GM03348 (cell line): ENCODE measurements at places on chromosomes 5 and 9.

DNA sequence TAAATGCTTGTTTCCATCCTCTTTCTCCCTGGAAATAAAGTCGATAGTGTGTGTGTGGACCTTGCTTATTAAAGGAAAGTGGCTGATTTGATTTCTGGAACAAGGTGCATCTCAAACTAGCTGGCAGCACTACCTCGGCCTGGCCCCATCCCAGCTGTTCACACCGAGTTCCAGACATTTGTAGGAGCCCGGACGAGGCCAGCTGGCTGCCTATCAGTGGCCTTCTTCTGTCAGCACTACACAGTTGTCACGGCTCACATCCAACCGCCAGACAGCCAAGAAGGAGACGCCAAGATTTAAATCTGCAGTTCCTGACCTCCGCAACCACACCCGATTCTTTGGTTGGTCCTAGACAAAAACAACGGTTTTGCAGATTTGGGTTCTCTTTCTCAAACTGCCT is 63.6 kb downstream of the PALM2AKAP2 start:
- DNase-seq: peak; percentile 19

GRCh38 chr5:62132276-62132675 is 173.7 kb upstream of the KIF2A start:
- no peak for DNase-seq

DNA sequence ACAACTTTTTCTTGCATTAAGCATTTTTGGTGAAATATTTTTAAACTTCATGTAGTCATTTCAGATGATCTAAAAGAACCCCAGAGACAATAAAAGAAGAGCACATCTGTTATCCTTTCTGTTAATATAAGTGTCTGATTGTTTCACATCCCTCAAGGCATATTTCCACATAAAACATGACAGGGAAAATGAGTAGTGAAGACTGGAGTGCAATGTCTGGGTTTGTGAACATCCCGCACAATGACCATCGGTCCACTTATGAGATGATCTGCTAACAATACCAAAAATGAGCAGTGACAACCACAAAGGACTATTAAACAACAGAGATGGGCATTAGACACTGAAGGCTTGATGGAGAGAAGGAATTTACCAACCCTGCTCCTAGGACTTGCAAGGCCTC is 209.1 kb downstream of the NR2F1-AS1 start:
- no peak for DNase-seq

DNA sequence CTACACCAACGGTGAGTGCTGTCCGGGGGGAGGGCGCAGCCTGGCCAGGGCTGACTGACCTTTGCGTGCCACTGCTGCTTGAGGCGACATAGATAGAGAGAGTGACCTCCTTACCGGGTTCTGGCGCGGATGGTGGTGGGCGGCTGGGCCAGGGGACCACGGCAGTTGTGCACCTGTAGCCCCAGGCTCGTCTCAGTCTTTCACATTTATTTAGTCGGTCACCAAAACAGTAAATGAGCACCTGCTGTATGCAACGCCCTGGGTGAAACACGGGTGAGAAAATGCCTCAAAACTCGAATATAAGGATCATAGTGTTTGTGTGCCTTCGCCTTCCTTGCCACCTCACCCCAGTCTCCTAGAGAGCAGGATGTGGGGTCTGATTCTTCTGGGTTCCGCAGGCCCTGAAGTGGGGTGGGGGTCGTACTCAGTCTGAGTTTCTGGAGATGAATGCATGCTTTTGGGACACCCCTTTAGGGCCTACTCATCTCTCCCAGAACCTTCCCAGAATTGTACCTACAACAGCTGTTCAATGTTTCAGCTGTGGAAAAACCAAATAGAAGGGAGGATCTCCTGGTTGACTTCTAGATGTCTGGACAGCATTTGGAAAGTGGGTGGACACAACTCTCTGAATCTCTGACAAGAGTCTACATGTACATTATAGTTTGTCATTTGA is 714 bp downstream of the SEC24A start:
- DNase-seq: peak; percentile 31

DNA sequence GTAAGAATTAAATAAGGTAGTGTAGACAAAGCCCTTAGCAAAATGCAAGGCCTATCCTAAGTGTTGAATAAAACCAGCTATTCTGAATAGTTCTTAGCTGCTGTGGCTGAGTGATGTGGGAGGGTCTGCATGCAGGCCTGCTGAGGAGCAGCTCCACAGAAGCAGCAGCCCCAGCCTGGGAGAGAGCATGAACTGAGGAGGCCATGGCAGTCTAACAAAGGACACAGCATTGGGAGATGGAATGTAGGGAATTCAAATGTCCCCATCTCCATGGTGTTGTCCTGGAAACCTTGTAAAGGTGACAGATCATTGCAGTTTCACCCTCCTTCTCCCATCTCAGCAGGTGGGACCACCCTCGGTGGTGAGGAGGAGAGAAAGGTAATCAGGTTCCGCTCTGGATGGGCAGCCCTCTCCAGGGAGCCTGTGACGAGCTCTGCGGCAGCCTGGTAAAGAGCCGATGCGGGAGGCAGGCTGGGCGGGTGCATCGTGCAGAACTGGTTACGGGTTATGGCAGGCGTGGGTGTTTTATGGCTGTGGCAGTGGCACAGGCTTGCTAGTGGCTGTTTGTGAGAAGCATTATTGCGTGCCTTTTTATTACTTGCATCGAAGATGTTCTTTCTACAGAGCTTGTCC is 199.9 kb upstream of the GLRA1 start:
- no peak for DNase-seq

GRCh38 chr9:134648701-134649530 is 7.3 kb downstream of the COL5A1 start:
- DNase-seq: peak; percentile 72

DNA sequence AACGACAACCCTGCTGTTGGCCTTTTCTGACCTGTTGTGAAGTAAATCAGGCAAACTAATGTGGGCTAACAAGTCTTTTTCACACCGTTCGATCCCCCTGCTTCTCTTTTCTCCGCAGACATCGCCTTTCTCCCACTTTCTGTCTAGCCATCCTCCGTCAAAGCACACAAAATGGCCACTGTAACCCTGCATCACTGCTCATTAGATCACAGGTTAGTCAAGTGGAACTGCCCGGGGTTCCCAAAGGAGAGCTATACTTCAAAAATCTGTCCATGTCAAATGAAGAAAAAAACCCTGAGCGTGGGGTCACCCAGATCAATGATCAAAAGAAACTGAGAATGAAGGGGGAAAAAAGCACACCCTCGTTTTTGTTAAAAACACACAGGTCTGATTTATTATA is 212.1 kb downstream of the ARL15 start:
- DNase-seq: no peak

DNA sequence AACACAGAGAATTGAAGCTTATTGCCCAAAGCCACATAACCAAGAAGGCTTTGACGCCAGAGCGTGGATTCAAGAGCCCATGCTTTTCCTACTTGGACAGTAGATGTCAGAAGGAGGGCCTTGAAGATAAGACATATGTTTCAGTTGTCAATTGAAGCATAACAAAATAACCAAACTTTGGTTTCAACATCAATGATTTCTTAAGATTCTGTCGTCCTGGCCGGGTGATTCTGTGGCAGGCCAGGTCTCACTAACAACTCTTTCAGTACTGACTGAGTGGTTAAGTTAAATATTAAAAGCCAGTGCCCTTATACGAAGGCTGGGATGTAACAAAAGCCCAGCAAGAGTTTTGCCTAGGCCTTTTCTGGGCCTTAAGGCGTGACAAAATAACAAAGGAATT is 94.0 kb downstream of the RCL1 start:
- DNase-seq: no peak

DNA sequence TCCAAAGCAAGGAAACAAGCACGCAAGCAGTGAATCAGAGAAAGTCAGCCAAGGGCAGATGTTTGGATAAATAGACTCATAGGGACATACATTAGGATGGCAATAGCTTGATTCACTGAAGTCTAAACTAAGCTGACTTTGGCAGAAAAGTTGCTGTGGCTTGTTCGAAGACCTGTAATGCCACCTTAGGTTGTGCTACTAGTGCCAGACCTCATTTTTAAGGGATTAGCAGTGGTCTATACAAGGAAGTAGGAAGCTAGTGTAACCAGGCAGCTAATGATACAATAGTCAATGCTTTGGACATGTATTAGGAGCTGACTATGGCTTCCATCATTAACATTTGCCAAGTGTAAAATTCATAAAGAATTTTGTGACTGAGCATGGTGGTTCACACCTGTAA is 63.1 kb downstream of the FCHO2 start:
- no peak for DNase-seq

GRCh38 chr5:58264276-58264675 is 195.6 kb downstream of the PLK2 start:
- DNase-seq: no peak

DNA sequence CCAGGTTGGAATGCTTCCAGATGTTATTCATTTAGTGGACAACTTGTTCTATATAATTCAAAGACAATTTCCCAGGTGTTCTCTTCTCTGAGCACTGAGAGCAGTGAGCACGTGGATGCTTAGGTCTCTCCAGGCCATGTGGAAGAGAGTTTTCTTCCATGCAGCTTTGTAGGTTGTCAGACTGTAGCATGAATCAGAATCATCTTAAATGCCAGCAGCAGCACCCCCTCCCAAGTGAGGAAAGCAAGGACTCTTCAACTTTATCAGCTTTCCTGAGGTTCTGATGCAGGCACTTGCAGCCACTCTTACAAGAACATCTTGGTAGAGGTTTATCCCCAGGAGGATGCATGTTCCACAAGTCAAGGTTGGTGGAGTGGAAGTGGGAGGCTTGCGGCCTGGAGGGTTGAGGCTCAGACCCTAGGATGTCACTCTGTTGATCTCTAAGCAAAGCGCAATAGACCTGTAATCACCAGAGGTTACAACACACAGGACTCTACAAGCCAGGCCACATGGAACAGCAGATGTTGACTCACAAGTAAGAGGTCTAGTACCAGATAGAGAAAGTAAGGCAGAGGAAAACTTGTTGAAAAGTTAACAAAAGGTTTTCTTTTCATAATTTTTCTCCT is 47.7 kb downstream of the UGCG start:
- peak; percentile 35 for DNase-seq

DNA sequence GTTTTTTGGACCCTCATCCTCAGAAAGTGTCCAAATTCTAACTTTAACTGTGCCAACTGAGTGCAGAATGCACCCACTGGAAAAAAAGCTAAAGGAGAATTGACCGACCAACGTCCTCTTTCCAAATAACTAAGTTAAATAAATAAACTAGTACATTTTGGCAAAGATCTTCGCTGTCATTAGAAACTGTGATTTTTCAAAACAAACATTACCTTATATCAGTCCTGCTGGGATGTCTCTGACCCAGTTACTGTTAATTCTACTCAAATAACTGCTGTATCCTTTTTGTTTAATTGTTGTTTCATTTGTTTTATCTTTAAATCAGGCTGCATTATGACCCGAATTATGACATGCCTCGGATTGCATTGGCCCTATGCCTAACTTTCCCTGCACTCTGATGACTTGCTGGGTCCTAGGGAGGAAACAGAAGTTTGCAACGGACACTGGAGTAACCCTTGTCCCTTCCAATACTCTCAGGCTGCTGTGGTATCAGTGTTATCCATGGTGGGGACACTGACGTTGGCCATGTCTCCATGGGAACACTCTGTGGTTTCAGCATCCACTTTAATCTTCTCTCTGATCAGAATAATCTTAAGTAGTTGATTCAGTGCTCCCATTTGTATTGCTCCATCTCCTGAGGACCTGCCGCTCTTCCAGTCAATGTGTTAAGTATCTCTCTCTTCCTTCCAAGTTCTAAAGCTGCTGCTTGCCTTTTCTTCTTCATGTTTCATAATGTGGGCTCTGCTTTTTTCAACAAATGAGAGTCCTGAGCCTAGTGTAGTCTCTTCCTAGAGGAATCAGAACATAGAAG is 11.1 kb upstream of the IFNA5 start:
- no peak for DNase-seq

DNA sequence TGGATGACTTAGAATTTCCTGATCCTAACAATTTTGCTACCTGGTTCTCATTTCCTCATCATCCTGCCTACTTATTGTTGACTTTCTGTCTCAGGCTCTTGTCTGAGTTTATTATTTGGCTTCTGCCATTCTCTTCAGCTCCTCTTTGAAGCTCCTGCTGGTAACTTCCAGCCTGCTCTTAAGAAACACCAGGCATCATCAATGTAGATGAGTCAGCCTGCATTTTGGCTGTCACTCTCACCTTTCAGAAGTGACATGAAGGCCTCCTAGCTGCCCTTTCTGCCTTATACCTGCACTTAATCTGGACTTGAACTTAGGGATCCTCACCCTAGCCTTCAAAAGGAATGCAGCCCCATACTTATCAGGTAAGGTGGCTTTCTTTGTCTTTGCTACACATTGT is 551.8 kb upstream of the ZNF608 start:
- DNase-seq: no peak
